ENCODE measurements at places on chromosomes 3 and 15. TPM values are rescaled to one million over a fixed set of nuclear protein-coding genes. Genes with fewer than 3 reads are reported as not detected.

GRCh38 chr3:66211779-66212178, 9.0 kb upstream of the SLC25A26 start:
- H3K4me1 ChIP-seq, result no peaks in the 10 kb centered on the region
- no peaks in the 10 kb centered on the region for H3K27me3 ChIP-seq
- H3K4me3 ChIP-seq, result no peak overlapping the region
- DNase-seq, result no peak

DNA sequence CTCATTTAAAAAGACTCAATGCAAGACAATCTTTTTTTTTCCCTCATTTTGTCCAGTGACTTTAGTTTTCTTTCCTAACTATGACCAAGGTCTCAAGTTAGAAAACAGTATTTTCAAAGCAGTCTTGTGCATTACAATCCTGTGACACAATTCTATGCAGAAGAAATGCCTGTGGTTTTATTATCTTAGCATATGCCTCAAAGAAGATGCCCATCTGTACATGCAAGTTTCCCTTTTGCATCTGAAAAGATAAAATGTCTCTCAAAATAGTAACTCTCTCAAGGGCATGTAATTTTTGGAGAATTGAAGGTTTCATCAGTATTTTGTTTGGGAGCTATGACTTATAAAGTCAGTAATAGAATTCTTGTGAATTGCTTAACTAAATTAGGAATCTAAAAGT, 292.0 kb upstream of the SUCLG2 start:
- H3K4me3 ChIP-seq, result no peak overlapping the region
- no peaks in the 10 kb centered on the region for H3K36me3 ChIP-seq
- peaks cover 4% of the 10 kb centered on the region for H3K4me1 ChIP-seq

DNA sequence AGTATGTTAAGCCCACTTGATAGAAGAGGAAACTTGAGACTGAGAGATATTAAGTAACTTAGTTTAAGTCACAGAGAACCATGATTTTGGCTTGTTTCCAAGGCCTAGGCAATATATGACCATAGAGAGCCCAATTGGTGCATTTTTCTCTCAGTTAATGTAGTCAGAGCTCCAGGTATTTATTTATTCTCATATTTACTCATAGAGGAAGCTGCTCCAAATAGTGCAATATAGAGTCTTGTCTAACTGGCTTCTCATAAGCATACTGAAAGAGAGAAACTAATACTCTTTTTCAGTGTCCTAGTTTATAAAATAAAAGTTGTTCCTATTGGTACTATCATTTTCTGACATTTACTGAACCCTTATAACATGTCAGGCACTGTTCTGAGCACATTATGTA, 15.2 kb downstream of the TRNT1 start:
- H3K4me1 ChIP-seq, result no peaks in the 10 kb centered on the region
- H3K36me3 ChIP-seq, result peaks cover 91% of the 10 kb centered on the region
- H3K27me3 ChIP-seq, result no peaks in the 10 kb centered on the region
- no peak overlapping the region for H3K4me3 ChIP-seq

DNA sequence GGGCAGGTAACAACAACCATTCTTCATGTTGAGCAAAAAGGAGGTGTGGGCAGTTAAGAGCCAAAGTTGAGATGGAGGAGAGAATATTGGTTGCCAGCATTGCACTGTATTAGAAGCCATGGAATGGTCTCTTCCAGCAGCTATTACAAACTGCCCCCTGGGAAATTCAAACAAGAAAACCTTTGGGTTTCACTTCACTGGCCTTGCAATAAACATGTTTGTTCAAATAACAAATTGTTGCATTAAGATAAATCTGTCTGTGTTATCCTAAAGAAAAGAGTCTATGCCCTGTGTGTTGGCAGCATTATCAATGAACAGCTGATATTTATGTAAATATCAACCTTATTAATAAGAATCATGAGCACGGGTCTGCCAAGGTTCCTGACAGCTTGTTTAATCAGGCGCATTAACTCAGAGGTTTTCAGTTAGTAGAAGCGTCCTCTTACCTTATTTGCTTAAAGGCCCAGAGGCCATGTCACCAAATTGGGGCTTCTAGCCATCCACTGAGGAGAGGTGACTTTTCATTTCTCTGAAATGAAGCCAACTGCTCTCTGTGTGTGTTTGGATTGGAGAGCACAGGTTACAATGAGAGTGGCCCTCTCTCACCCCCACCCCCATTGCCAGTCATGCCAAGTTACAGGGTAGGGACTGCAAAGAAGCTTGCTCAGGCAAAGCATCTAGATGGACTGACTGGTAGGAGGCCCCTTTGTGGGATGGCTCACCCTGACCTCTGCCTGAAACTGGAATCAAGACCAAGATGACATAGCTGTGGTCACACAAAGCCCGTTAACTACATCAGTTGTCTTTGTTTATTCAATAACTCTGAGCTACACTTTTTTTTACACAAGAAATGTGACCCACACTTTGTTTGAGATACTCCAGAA, 10.5 kb downstream of the FILIP1L start:
- H3K4me3 ChIP-seq, result no peak overlapping the region
- DNase-seq, result no peak
- no peak overlapping the region for H3K27ac ChIP-seq
- H3K4me1 ChIP-seq, result peaks cover 8% of the 10 kb centered on the region

GRCh38 chr3:132625613-132626012, 28.5 kb downstream of the ACKR4 start:
- H3K4me3 ChIP-seq, result no peak overlapping the region
- no peaks in the 10 kb centered on the region for H3K4me1 ChIP-seq
- peaks cover 18% of the 10 kb centered on the region for H3K36me3 ChIP-seq
- H3K27me3 ChIP-seq, result no peaks in the 10 kb centered on the region
- H3K27ac ChIP-seq, result no peak overlapping the region
- no peak for DNase-seq

DNA sequence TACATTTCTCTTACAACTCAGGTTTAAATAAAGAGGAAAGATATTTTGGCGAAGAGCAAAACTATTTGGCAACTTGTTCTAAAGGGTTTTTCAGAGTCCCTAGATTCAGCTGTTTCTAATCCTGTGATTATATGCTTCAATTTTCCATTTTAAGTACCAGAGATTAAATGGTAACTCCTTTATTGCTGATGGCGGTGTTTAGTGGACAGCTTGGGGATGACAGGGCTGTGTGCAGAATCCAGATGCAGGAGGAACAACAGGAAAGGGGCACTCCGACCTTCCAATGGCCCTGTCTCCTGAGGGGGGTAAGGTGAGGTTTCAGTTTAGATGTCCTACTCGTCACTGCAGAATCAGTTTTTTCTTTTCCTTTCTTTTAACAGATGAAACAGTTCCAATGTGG, 405.0 kb downstream of the PDCD6IP start:
- no peak for DNase-seq
- no peak overlapping the region for H3K4me3 ChIP-seq
- H3K4me1 ChIP-seq, result no peaks in the 10 kb centered on the region
- H3K27me3 ChIP-seq, result no peaks in the 10 kb centered on the region
- no peaks in the 10 kb centered on the region for H3K36me3 ChIP-seq
- no peak overlapping the region for H3K27ac ChIP-seq

Gene LACTB
- total RNA-seq, result 28.5 TPM

Gene CCDC39
- total RNA-seq, result 0.25 TPM

Gene TRIM59
- 34.0 TPM for total RNA-seq
